Kidney (tissue), 22 donors: ENCODE measurements at places on chromosomes 1 and 21. TPM values are rescaled to one million over a fixed set of nuclear protein-coding genes. Genes with fewer than 3 reads are reported as not detected.

The NASP gene
- total RNA-seq, result 51.6 TPM

The ZMPSTE24 gene
- total RNA-seq, result 42.6 TPM

The KIF14 gene
- total RNA-seq, result 0.19 TPM

The RNU1-3 gene
- total RNA-seq, result 8,605 TPM

The HUNK gene
- 17.2 TPM for total RNA-seq

The LMX1A gene
- total RNA-seq, result not detected

The CEP350 gene
- total RNA-seq, result 46.5 TPM

The SHISAL2A gene
- 2.5 TPM for total RNA-seq

The LCE3D gene
- total RNA-seq, result not detected

The MCOLN2 gene
- total RNA-seq, result 3.1 TPM

The FCMR gene
- 16.7 TPM for total RNA-seq

The TNNT2 gene
- 2.1 TPM for total RNA-seq

The WDR4 gene
- total RNA-seq, result 20.4 TPM

The TPTE gene
- total RNA-seq, result not detected
